ENCODE measurements at places on chromosomes 6 and 20.

DNA sequence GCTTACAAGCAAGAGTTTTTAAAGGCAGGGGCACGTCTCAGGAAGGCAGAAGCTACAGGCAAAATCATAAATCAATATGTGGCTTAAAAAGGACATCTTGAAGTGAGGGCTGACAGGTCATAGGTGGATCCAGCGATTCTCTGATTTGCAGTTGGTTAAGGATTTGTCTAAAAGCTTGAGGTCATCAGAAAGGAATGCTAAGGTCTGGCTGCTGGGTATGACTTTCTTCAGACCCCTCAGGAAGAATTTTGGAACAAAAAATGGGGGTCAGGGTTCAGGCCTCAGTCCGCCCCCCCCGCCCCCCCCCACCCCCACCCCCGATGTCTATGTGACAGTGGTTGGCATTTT lies 261.9 kb downstream of the CDH4 start:
- no peak for DNase-seq

GRCh38 chr20:58633161-58634053 lies 17.7 kb upstream of the STX16 start:
- DNase-seq: no peak

DNA sequence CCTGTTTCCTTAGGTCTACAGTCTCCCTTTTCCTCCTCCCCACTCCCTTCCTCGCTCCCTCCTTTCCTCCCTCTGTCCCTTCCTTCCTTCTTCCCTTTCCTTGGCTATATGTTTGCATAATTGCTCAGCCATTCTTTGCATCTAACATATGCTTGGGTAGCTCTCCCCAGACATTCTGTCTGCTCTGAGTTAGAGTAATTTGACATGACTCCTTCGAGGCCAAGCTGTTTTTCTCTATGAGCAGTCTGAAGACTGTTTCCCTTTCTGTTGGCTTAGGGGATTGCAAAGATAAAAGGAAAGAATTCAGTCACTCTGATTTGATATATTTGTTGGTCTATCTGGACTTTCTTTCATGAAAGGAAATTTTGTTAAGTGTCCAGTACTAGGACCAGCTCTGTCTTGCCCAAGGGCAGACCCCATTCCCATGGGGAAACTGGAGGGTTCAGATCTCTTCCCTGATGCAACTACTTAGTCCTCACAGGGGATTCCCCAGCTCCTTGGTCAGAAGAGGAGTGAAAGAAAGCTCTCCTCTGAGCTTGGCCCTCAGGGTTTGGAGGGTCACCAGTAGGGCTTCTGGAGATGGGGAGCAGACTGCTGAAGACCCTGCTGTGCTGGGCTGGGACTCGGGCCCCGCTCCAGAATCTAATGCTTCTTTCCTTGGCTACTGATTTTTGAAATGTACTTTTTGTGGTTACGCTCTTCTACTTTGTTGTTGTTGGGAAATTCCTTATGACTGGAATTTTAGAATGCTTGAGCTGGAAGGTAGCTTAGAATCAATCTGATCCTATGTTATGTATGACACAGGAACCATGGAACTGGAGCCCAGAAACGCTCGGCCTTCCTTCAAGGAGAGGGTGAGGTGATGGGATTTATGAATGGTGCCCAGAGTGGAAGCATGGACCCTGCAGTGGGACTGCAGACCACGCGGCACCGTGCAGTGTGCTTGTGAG lies 63.7 kb upstream of the SLC22A23 start:
- no peak for DNase-seq

GRCh38 chr6:148972481-148972880 lies 225.7 kb downstream of the UST start:
- DNase-seq: no peak

DNA sequence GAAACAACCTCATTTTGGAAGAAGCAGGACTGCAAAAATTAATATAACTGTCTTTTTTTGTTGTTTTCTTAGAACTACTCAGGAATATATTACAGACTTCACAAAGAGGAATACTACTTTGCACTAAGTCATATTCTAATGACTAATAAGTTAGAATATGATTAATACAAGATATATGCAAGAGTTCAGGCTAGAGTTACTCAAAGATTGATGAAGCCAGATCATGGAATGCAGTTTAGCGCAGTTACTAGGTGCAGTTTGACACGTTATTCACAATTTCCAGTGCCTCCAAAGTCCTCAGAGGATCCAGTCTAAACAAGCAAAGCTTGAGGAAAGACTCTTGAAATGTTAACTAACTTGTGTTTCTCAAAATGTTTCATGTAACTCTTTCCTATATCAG lies 1.2 kb upstream of the MYCT1 start:
- DNase-seq: no peak

- no peak for DNase-seq
Measured at GRCh38 chr6:161843066-161843465, 569.2 kb upstream of the AGPAT4 start.

Measured in globus pallidus (tissue), 1 donor.